ENCODE measurements at places on chromosomes 1 and 21.

- DNase-seq, result no peak
These were observed 125.1 kb upstream of the FGGY start for GRCh38 chr1:59171788-59172187.

- DNase-seq, result no peak
These were observed 1.2 kb downstream of the ATP2B4 start for GRCh38 chr1:203627851-203628200.

DNA sequence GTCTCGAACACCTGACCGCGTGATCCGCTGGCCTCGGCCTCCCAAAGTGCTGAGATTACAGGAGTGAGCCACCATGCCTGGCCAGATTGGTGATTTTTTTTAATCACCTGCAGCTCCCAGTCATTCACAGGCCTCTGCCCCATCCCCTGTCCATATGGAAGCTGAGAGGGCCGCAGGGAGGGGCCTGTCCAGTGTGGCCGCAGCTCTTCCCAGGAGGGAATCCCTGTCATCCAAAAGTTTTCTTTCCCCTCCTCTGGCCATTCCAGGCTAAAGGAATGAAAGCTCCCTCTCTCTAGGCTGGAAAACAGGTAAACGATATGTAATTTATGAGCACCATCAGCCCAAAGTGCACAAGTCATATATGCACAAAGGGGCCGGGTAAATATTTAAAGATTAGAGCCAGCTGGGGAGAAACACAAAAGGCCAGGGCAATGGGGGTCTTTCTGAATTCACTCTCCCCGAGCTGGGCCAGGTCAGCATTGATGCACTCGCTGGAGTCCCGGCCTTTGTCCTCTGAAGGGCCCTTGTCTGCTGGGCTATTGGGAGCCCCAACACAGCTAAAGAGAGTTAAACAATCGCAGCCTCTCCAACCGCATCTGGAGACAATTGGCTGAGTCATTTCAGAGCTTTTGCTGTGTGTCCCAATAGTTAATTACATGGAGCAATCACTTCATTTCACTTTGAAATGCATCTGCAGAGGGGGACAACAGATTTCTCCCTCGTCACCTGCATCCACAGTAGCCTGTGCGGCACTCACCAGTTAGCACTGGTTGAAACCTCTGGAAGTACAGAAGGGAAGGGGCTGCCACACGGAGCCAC lies 3.8 kb upstream of the HES3 start:
- DNase-seq, result no peak

- no peak for DNase-seq
These were observed 31.9 kb downstream of the ITSN1 start for GRCh38 chr21:33674226-33674625.

DNA sequence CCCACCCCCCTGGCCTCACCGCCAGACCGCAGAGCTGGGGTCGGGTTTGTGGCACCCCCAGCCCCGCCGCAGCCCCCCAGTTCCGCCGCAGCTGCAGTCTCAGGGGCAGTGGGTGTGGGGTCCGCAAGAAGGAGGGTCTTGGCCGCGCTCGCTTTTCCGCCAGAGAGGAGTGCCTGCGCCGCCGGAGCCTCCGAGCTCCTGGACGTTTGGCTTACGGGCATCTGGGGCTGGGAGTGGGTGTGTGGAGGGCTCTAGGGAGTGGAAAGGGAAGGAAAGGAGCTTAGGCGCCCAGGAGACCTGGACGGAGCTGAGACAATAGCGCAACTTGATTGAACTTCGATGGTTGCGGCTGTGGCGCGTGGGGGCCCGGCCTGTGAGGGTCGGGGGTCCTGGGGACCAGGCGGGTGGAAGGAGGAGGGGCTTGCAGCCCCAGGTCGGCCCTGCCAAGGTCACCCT lies 88.8 kb upstream of the IPO9 start:
- no peak for DNase-seq

- DNase-seq, result no peak
These were observed 226.2 kb downstream of the RHOU start for GRCh38 chr1:228961511-228961910.

Data from CD4-positive, alpha-beta T cell treated with Interleukin-15 for 4 hours (primary cell).